Fibroblast of mammary gland (primary cell): ENCODE measurements at places on chromosomes 12 and 14.

DNA sequence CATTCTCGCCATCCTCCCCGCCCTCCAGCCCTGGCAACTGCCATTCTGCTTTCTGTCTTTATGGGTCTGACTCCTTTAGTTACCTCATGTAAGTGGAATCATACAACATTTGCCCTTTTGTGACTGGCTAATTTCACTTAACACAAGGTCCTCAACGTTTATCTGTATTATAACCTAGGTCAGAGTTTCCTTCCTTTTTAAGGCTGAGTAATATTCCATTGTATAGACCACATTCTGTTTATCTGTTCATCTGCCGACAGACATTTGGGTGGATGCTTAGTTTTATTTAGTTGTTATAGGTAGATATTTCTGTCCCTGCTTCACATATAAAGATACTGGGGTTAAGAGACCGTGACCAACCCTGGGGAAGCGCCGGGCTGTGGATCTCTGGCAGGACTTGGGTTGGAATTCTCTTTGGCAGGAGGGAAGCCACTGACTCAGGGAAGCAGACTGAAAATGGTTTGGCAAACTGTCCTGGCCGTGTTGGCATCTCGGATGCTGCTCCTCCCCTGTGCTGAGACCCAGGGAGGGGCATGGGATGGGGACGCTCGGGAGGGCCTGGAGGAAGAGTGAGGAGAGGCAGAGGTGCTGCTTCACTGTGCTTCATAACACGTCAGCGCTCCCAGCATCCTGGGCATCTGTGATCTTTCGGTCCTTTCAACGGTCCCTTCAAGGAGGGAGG lies 38.9 kb downstream of the TEAD4 start:
- peak; percentile 26 for DNase-seq

DNA sequence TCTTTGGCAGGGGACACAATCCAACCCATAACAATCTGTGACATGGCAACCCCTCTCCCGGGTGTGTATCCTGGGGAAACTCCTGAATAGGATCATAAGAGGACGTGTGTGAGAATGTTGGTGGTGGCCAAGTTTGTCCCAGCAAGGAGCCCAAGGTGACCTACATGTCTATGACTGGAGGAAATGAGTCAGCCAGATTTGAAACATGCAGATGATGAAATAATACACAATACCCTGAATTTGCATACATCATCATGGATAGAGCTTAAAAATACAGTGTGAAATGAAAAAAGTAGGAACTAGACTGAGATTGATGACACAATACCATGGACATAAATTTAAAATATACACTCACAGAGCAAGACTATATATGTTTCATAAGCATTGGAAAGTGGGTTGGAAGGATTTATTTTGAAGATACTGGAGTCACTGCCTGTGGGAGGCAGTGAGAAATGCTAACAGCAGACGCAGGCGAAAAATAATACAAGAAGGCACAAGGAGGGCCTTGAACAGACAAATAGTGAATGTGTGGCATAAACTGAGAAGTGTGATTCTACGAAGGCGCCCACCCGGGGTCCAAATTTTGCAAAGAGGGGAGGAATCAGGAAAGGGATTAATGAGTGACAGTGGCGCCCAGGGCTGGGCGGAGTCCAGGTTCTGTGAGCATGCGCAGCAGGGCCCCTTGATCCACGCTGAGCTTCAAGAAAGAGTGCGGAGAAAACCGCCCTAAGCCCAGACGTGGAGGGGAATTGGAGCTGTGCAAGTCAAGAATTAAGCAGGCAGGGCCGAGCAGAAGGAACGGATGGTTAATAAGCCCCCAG lies 7.0 kb upstream of the MAP1LC3B2 start:
- DNase-seq, result peak; percentile 72

- peak; percentile 23 for DNase-seq
These were observed 16.9 kb downstream of the CCDC88C start for GRCh38 chr14:91400696-91401095.

GRCh38 chr12:84842406-84843013 lies 70.1 kb downstream of the SLC6A15 start:
- DNase-seq, result peak; percentile 62

GRCh38 chr14:53927171-53927570 lies 29.5 kb downstream of the BMP4 start:
- peak; percentile 12 for DNase-seq
